ENCODE measurements at places on chromosomes 7 and 10.
A peak's percentile ranks its signal among the peaks of the same experiment; 100 is the strongest.

DNA sequence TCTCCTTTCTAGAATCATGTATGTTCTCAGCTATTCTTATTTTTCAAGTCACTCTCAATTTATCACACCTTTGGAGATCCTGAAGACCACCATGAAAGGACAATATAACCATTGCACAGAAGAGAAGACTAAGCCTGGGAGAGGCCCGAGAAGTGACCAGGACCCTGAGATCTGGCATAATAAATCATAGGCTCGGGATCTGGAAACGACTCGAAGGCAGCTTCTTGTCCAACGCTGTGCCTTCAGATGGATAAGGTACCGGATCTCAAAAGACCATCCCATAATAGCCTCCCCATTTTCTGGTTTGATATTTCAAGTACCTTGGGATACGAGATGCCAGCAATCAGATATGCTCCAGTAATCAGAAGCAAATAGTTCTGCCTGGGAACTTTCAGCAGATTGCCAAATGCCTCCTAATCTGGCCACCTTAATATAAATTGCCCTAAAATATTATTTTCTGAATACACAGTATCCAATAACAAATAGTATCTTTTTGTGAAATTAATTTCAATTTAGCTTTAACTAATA, 179.2 kb upstream of the ZMIZ1 start:
- DNase-seq: peak; percentile 6

DNA sequence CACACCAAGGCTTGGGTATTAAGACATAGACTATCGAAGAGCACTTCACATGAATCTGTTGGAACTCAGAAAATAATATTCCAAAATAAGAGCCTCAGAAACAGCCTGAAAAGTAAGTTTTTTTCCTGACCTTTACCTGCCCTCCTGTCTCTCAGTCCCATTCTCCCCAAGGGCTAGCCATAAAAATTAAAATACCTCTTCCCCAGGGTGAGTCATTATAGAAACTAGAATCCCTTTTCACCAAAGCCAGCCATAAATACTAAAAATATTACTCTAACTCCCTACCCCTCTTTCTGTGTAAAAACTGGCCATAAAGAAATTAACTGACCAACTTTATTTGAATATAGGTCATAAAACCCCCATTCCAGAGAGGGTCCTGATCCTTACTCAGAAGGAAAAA, 87.9 kb upstream of the TMEM106B start:
- no peak for DNase-seq

- no peak for DNase-seq
Measured at GRCh38 chr7:130063036-130063435, 7.3 kb upstream of the KLHDC10 start.

- no peak for DNase-seq
Measured at GRCh38 chr10:7320072-7320471, 90.8 kb downstream of the SFMBT2 start.

DNA sequence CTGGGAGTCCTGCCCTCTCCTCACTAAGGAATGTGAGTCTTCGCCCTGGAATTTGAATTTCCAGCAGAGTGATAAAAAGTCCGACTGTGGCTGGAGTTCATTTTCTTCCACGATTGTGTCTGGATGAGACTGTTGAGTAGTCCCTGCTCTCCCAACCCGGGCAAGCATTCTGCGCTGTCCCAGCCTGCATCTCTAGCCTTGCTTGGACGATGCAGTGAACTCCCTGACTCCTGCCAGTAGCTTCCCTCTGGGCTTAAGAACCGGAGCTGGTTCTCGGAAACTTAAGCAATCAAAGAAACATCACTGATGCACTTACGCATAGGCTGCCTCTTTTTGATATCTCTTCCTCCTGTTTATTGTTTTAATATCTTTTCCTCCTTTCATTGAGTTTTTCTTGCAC, 116.0 kb upstream of the FZD8 start:
- DNase-seq: no peak

- DNase-seq: no peak
Measured at GRCh38 chr10:6128087-6128486, 39.3 kb downstream of the RBM17 start.

GRCh38 chr7:5349005-5349380, 66.2 kb downstream of the SLC29A4 start:
- DNase-seq: no peak

DNA sequence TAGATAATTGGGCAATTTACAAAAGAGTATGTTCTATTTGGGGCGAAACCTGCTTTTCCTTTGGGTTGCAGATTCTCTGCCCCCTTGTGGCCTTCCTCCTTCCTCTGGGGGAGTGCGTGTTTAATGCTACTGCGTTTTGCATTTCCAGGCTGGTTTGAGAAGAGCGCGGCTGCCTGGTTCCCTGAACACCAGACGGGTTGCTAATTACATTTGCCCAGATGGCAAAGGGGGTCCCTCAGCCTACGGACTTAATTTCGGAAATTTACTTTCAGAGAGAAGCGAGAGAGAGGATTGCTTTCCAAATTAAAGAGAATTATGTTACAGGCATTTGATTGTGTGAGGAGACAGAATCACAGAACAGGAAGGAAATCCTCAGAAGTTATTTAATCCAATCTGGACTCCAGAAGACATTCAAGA, 91.9 kb upstream of the JAZF1 start:
- DNase-seq: peak; percentile 29

- DNase-seq: no peak
Measured at GRCh38 chr7:95682913-95683312, 86.6 kb upstream of the PDK4 start.

DNA sequence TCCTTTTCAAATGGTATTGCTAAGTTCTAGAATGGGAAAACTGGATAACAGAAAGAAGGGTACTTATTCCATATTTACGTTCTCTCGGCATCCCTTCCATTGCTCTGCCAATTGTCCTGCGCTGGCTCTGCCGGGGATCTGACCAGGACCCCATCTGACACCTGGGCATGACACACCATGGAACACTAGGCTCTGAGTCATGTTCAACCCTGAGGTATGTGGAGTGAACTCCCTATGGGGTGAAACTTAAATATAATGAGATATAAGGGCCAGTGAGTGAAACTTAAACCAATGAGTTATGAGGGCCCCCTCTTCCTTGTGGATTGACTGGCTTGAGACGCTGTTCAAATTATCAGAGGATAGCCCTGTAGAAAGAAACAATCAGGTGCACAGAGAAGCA, 55.1 kb upstream of the ZEB1 start:
- DNase-seq: no peak

- DNase-seq: no peak
Measured at GRCh38 chr7:51045319-51046102, 262.8 kb upstream of the GRB10 start.

- no peak for DNase-seq
Measured at GRCh38 chr10:4546500-4546899, 279.5 kb upstream of the AKR1E2 start.

- DNase-seq: no peak
Measured at GRCh38 chr7:42105554-42106358, 131.3 kb downstream of the GLI3 start.

GRCh38 chr10:98321186-98321780, 53.3 kb upstream of the LOXL4 start:
- DNase-seq: no peak

GRCh38 chr7:97298561-97298960, 181.1 kb downstream of the SDHAF3 start:
- no peak for DNase-seq

DNA sequence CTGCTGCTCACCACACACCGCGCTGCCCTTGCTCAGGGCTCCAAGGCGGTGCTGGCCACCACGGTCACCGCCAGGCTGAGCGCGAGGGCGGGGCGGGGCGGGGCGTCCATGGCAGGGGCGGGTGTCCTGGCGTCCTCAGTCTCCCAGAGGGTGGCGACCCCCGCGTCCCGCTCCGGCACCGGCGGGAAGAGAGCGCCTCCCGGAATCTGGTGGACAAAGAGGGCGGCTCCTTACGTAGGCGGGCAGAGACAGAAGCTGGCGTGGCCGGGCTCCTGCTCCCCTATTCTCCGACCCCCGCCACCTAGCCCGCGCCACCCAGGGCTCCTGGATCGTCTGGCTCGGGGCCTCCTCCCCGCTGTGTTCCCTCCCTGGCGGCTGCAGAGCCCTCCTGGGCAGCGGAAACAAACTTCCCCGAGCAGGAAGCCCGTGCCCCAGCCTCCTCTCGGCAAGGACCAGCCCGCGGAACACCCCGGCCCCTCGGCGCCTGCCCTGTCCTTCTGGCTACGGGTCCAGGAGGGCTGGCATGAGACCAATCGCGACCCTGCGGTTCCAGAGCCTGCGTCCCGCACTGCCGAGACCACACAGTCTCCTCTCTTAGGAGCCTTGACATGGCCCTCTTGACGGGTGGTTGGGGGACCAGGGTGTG, 133.8 kb upstream of the ZNF92 start:
- DNase-seq: no peak

DNA sequence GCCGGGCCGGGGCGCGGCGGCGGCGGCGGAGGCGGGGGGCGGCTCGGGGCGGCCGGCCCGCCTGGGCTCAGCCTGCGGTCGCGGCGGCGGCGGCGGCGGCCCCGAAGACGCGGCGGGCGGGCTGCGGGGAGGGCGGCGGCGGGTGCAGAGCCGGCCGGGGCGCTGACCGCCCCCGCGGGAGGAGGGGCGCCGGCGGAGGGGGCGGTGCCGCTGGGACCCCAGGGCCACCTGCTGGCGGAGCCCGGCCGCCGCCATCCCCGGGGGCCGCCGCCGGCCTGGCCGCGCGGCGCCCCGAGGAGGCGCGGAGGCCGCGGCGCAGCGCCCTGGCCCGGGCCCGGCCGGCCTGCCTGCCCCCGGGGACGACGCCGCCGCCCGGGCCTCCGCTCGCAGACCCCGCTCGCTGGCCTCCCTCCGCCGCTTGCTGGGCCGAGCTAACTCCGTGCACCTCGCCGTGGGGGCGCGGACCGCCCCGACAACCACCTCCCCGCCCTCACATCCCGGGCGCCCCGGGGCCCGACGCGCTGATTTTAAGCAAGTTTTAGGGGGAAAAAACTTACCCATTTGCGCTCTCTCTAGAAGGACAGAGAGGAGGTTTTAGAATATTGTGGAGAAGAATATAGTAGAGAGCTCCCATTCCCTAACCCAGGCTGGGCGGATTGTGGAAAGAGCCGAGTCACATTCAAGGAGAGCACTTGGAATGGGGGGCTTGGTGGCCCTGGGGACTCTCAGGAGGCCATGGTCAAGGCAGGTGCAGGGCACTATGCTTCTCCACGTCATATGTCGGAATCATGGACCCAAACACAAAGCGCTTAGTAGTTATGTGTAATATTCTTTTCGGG, at the start of gene BEND7:
BEND7 (minus strand) TSS at position 140 of the 839 bp plus-strand sequence. CDS start 481 bp downstream, outside the sequence.
- no peak for DNase-seq

DNA sequence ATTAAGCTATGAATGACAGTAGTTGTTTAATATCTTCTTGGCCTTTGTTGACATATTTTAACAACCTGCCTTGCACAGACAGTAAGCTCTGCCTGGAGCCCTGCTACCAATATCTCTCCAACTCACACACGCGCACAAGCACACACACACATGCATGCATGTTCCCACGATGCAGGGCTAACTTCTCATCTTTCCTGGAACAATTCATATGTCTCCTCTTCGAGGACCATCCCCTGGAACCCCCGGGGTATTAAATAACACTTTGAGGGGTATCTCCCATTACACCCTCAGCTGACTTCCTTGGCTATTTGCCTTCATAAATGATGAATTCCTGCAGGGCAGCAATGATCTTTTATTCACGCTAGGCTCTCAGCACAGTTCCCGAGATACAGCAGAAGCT, 258.0 kb downstream of the TRIL start:
- DNase-seq: no peak

- no peak for DNase-seq
Measured at GRCh38 chr10:33955676-33956075, 621.2 kb upstream of the NRP1 start.

DNA sequence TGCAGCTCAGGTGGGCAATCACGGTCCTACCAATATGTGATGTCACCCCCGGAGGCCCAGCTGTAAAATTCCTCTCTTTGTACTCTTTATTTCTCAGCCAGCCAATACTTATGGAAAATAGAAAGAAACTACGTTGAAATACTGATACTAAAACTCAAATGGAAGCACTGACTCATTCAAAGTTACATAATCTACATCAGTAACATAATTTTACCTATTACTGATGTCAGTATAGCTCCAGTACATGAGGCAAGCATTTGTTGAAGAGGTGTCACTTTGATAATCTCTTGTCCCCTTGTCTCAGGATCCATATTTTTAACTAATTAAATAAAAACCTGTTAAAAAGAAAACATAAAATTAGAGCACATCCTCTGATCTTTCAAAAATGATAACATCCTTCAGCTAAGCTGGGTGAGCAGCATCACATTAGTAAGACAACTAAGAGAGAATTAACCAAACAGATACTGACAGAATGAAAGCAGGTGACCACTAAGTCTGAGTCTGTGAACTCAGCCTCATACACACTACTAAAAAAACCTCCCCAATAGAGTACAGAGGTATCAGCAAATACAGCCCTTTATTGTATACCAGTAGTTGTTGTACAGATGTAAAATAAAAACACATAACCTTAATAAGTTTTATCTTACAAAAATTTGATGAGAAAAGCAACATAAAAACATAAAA, 17.6 kb downstream of the SLC25A40 start:
- no peak for DNase-seq

GRCh38 chr10:74382663-74383062, 231.6 kb downstream of the ADK start:
- no peak for DNase-seq

DNA sequence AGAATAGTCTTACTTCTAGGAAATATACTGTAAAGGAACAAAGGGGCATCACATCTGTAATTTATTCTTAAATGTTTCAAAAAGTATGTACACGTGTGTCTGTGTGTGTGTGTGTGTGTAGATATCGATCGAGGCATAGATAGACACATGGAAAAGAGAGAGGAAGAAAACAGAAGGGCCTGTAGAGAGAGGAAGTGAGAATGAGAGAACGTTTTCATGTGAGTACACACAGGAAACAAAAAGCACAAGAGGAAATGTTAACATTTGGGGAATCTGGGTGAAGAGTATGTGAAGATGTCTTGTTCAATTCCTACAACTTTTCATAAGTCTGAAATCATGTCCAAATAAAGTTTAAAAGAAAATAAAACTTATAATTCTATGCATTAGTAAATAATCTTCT, 286.5 kb upstream of the SORCS1 start:
- no peak for DNase-seq

DNA sequence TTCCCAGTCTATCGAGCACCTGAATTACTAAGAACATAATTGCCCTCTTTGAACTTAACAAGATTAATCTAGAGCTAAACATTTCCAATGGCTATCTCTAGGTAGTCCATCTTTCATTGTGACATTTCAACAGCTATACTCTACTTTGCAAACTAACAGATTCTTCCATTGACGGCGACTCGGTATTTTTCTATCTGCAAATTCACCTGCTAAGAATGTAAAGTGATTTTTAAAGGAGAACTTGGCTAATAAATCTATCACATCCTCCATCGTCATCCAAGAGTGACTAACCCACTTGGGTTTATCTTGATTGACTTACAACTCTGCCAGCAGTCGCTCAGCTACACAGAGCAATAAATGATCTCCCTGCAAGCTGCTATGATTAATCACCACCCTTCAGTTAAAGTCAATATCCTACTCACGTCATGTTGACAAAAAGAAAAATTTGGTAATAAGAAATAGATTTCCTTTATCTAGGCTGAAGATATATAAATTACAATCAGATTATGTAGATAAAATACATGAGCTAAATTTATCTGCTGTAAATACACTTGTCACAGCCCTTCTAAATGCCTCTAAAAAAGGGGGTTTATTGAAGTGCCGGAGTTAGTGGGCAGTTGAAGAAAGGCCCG, 99.5 kb downstream of the SFMBT2 start:
- no peak for DNase-seq

Measured in mucosa of gallbladder (tissue), 1 donor.